AG09309 (cell line): ENCODE measurements at places on chromosomes 4 and X.
A peak's percentile ranks its signal among the peaks of the same experiment; 100 is the strongest.

DNA sequence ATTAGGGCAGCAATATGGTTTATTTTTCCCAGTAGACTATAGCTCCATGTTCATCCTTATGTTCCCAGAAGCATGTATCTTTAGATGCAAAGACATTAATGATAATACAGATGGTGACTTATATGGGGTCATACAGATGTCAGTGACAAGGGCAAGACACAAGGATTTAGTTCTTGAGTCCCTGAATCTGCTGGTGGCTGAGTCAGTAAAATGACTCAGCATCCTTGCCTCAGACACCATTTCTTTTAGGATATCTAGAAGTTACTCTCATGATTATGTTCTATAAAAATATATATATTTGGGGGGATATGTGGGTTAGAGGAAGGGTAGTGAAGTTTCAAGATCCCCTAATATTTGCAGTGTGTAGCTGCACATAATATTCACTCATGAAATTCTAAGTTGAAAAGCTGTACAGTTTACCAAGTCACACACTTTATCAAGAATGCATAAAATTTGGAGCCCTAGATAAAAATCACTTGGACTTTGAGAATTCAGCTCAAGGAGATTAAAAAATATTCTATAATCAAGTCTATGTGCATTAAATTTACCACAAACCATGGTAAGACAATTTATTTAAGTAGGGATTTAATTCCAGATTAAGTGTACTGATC, 101.9 kb downstream of the LNX1 start:
- no peak for DNase-seq

GRCh38 chr4:8617486-8618040, 25.0 kb downstream of the CPZ start:
- no peak for DNase-seq

DNA sequence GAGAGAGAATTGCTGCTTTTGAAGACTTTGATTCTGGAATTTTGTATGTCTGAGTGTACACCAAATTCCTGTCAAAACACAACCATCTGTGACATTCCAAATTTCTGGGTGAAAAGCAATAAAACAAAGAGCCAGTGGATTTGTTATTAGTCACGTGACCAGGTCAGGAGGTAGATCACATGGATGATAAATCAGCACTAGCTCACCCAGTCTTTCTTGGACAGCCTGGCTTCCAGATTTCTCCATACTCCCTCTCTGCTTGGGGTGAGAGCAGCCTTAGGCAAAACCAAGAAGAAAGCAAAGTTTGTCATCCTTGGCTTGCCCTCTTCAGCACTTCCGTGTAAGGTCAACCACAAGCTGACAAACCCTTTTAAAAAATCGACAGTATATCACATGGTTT, 194.2 kb downstream of the CLCN4 start:
- peak; percentile 10 for DNase-seq

DNA sequence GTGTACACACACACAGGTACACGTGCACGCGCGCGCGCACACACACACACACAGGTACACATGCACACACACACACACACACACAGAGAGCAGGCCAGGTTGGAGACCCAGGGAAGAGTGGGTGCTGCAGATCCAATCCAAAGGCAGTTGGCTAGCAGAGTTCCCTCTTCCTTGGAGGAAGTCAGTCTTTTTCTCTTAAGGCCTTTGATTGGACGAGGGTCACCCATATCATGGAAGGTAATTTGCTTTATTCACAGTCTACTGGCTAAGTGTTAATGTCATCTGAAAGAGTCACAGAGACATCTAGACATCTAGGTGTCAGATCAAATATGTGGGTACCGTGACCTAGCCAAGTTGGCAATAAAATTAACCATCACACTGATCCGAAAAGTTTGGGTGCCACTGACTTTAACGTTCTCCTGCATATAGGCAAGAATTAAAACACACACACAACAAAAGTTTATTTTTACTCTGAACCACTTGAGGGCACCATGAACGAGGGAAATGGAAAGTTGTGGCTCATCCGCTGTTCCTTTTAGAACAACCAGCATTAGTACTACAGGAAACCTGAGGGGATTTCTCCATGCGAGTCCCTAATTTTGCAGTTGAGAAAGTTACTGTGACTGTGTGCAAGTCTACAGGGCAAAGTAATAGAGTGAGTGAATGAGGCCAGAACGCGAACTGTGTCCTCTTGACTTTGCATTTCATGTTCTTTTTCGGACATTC, 66.0 kb upstream of the STOX2 start:
- no peak for DNase-seq

DNA sequence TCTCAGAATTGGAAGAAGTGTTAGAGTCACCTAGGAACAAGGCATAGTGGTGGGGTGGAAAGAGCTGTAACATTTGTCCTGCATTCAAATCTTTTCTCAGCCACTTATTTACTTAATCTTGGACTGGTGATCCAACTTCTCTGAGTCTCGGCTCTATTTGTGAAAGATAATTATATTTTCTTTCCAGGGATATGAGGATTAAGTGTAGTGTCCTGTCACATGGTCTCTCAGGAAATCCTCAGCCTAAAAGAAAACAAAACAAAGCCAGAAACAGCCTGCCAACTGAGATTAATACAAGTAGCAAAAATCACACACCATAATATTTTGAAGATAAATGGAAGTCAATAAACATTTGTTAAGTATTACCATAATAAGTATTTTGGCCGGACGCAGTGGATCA, 33.3 kb upstream of the ETNPPL start:
- DNase-seq = no peak

DNA sequence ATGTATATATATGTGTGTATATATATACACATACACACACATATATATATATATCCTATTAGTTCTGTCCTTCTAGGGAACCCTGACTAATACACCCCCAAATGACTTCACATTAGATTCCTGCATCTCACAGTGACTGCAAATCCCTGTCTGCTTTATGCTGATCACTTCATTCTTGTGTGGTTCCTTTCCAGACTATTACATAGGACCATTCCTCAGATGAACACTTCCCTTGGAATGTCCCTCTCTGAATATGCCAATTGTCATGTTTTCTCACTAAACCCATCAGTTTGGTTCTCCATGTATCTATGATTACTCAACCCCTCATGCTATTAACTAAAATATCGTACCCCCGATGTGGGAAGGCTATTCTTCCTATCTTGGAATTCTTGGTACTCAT, 605.2 kb upstream of the NR3C2 start:
- no peak for DNase-seq
